Suprapubic skin (tissue), 4 donors: ENCODE measurements at places on chromosomes 2 and 18. TPM values are rescaled to one million over a fixed set of nuclear protein-coding genes. Genes with fewer than 3 reads are reported as not detected.

GRCh38 chr2:7618031-7618430 lies 700.8 kb downstream of the RNF144A start:
- H3K4me1 ChIP-seq, result no peaks in the 10 kb centered on the region
- no peak overlapping the region for H3K4me3 ChIP-seq
- no peaks in the 10 kb centered on the region for H3K36me3 ChIP-seq
- no peak overlapping the region for H3K27ac ChIP-seq
- H3K27me3 ChIP-seq, result peaks cover 6% of the 10 kb centered on the region

- no peaks in the 10 kb centered on the region for H3K4me1 ChIP-seq
- no peak overlapping the region for H3K4me3 ChIP-seq
- DNase-seq, result no peak
- no peak overlapping the region for H3K27ac ChIP-seq
These were observed 180.3 kb downstream of the ANKRD44 start for GRCh38 chr2:197130318-197130717.

GRCh38 chr2:16326711-16327300 lies 338.8 kb downstream of the CYRIA start:
- no peak overlapping the region for H3K4me3 ChIP-seq
- no peak overlapping the region for H3K27ac ChIP-seq
- no peak for DNase-seq
- H3K36me3 ChIP-seq, result no peaks in the 10 kb centered on the region

GRCh38 chr2:48417856-48418838 lies 111.8 kb upstream of the STON1 start:
- DNase-seq, result no peak
- H3K4me3 ChIP-seq, result no peak overlapping the region
- H3K4me1 ChIP-seq, result peaks cover 40% of the 10 kb centered on the region
- H3K27ac ChIP-seq, result no peak overlapping the region
- no peaks in the 10 kb centered on the region for H3K27me3 ChIP-seq

DNA sequence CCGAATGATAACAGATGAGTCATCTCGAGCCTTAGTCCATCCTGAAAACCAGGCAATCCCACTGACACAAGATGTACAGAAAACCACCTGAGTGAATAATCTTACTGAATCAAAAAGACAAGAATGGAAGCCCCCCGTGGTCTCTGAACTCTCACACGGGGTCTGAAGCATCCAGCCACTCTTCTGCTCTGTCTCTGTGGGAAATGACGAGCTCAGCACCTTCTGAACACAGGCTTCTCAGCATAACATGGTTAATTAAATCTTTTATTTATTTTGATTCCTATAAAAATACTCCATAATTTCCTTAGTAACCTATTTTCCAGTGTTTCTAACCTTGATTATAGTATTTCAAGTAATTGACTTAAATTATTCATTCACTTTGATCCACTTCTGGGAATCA lies 203.7 kb downstream of the TMEM163 start:
- H3K27ac ChIP-seq, result no peak overlapping the region
- H3K36me3 ChIP-seq, result no peaks in the 10 kb centered on the region
- H3K27me3 ChIP-seq, result no peaks in the 10 kb centered on the region
- H3K4me1 ChIP-seq, result no peaks in the 10 kb centered on the region

DNA sequence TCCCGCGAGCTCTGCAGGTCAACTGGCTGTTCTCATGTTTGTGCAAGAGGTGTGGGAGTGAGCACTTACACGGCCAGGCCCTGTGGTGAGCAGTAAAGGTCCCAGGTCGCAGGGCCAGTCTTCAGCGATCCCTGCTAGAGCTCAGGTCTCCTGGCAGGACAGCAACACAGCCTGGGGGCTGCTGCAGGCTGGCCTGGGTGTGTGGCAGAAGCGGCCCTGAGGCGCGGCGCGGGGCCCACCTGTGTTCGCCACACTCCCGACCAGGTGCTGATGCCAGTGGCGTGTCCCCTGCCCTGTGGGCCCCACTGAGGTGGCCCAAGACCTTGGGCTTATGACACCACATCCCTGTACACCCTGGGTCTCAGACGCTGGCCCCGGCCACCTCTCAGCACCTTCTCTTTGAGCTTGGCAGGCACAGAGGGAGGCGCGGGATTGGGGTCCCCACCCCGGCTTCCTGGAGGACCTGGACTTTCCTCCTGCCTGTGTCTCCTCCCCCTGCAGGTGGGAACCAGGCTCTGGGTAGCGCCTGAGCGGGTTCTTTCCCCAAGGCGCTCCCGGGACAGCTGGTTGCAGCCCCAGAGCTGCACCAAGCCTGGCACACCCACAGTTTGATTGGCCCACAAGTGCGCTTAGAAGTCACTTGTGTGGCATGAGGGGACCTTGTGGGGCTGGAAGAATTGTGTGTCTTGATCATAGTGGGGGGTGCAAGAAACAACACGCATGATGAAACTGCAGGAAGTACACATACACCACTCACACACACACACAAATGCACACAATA lies 59.2 kb downstream of the TWIST2 start:
- no peak for DNase-seq
- H3K4me1 ChIP-seq, result peaks cover 8% of the 10 kb centered on the region
- H3K27me3 ChIP-seq, result peaks cover 7% of the 10 kb centered on the region

GRCh38 chr2:59458800-59459199 lies 1094.7 kb downstream of the BCL11A start:
- no peak for DNase-seq
- H3K4me1 ChIP-seq, result no peaks in the 10 kb centered on the region
- no peak overlapping the region for H3K27ac ChIP-seq
- H3K4me3 ChIP-seq, result no peak overlapping the region

GRCh38 chr2:237894396-237894979 lies 35.1 kb downstream of the RAMP1 start:
- no peaks in the 10 kb centered on the region for H3K27me3 ChIP-seq
- no peaks in the 10 kb centered on the region for H3K36me3 ChIP-seq
- H3K4me3 ChIP-seq, result no peak overlapping the region
- peaks cover 46% of the 10 kb centered on the region for H3K4me1 ChIP-seq

- H3K4me1 ChIP-seq, result peaks cover 60% of the 10 kb centered on the region
- no peaks in the 10 kb centered on the region for H3K36me3 ChIP-seq
- peak; percentile 30 for DNase-seq
- H3K27me3 ChIP-seq, result no peaks in the 10 kb centered on the region
- H3K4me3 ChIP-seq, result no peak overlapping the region
These were observed 86.2 kb upstream of the HAAO start for GRCh38 chr2:42878581-42878980.

DNA sequence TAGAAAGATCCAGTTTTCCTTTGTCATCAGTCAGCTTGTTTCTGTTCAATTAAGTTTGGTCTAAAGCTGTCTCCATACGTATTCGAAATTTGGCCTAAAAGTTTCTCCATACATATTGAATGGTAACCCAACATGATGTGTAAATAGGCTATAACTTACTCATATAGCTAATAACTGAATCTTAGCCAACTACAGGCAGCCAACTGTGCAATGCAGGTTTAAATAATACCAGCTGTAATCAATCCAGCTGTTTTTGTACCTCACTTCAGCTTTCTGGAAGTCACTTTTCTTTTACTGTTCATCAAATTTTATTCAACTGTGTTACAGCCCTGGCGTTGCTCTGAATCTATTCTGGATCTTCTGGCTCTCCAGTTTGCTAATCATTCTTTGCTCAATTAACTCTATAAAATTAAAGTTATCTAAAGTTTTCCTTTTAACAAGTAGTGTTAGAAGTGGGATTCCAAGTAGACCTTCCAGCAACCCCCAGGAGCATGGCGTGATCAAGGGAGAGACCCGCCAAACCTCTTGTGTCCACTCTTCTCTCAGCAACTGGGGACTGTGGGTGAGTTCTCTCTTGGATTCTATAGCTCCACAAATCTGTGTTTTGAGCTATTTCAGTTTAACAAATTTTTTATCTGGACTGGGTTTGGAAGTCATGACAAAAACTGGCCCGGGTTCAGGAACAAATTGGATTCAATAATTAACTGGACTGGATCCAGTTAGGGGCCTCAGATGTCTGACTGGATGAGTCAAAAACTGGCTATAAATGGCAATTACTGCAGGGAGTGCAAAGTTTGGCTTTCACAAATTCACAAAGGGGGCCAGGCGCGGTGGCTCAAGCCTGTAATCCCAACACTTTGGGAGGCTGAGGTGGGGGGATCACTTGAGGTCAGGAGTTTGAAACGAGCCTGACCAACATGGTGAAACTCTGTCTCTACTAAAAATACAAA lies 329.7 kb upstream of the ST6GAL2 start:
- no peak for DNase-seq
- H3K36me3 ChIP-seq, result no peaks in the 10 kb centered on the region
- H3K27ac ChIP-seq, result no peak overlapping the region
- H3K27me3 ChIP-seq, result no peaks in the 10 kb centered on the region
- no peak overlapping the region for H3K4me3 ChIP-seq

GRCh38 chr2:105497094-105497493 lies 98.2 kb upstream of the FHL2 start:
- no peak overlapping the region for H3K4me3 ChIP-seq
- H3K36me3 ChIP-seq, result no peaks in the 10 kb centered on the region
- H3K27me3 ChIP-seq, result no peaks in the 10 kb centered on the region
- no peak for DNase-seq
- no peaks in the 10 kb centered on the region for H3K4me1 ChIP-seq
- H3K27ac ChIP-seq, result peak overlapping the region; percentile 70

The ZSCAN30 gene
- 9.6 TPM for total RNA-seq

The CDH2 gene
- 0.47 TPM for total RNA-seq

The CPO gene
- not detected for total RNA-seq

The IL36RN gene
- 7.7 TPM for total RNA-seq

The ACMSD gene
- total RNA-seq, result not detected

The USP34 gene
- total RNA-seq, result 99.2 TPM

The GPR17 gene
- 0.48 TPM for total RNA-seq

The TRIP12 gene
- 126 TPM for total RNA-seq
